CD4-positive, alpha-beta T cell treated with Interleukin-6 at 100 ng/mL for 8 hours (primary cell): ENCODE measurements at places on chromosomes 16 and 17.
A peak's percentile ranks its signal among the peaks of the same experiment; 100 is the strongest.

DNA sequence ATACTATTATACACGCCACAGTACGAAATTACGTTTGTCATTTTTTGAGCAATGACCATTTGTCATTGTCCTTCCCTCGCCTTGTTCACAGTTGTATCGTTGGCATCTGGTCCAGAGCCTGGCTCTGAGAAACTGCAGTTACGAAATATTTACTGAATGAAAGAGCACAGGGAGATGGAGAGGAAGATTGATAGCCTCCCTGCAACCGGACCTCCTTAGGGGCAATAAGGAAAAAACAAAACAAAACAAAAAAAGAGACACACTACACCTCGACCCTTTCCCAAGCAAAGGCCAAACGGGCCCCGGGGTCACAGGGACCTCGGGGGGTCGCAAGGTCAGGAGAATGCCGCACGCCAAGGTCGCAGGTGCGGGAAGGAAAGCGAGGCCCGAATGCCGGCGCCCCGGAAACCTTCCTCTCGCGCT lies 857 bp downstream of the GOT2 start:
- DNase-seq: peak; percentile 1

GRCh38 chr17:28810437-28810836 lies 32.2 kb downstream of the FAM222B start:
- no peak for DNase-seq

DNA sequence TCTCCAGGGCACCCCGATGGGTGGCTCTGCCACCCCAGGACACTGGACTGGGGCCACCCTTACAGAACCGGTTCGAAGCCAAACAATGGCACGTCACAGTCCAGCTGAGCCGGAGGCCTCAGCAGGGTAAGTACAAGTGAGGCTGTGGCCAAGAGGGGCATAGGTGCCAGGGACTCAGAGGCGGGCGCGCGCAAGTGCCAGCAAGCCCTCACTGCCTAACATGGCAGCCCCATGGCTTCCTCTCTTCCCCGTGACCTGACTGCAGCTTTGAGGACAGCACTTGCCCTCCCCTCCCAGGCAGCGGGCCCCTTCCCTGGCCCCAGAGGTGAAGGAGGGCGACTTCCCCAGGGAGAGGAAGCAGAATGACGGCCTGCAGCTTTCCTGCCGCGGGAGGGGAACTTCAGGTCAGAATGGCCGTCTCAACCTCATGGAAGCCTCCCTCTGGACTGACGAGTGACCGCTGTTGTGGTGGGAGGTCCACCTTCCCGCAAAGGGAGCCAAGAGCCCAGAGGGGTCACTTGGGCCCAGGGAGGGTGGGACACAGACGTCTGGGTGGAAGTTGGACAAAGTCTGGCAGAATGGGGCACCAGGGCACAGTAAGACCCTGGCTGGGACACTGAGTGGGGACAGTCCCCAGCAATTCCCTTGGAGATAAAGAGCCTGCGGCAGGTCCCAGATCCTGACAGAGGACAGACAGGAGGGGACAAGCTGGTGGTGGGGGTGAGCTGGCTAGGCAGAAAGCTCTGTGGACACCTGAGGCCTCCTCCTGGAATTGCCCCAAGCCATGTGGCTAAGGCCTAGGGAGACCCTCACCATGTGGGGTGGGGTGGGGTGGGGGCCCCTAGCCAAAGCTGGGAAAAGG lies 52.1 kb upstream of the TOB1 start:
- DNase-seq: no peak

DNA sequence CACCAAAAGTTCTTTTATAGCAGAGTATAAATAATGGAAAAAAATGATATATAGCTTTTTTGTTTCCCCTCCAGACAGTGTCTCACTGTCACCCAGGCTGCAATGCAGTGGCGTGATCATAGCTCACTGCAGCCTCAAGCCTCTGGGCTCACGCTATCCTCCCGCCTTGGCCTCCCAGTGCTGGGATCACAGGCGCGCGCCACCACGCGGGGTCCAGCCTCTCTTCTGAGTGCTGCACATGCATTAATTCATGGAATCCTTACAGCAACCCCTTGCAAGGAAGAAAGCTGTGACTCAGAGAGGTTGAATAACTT lies 18.0 kb upstream of the ZNF629 start:
- no peak for DNase-seq

- DNase-seq: no peak
Measured at GRCh38 chr17:82914375-82914774, 74.6 kb upstream of the ZNF750 start.

- no peak for DNase-seq
Measured at GRCh38 chr17:61393904-61394629, 5.6 kb upstream of the TBX2 start.

DNA sequence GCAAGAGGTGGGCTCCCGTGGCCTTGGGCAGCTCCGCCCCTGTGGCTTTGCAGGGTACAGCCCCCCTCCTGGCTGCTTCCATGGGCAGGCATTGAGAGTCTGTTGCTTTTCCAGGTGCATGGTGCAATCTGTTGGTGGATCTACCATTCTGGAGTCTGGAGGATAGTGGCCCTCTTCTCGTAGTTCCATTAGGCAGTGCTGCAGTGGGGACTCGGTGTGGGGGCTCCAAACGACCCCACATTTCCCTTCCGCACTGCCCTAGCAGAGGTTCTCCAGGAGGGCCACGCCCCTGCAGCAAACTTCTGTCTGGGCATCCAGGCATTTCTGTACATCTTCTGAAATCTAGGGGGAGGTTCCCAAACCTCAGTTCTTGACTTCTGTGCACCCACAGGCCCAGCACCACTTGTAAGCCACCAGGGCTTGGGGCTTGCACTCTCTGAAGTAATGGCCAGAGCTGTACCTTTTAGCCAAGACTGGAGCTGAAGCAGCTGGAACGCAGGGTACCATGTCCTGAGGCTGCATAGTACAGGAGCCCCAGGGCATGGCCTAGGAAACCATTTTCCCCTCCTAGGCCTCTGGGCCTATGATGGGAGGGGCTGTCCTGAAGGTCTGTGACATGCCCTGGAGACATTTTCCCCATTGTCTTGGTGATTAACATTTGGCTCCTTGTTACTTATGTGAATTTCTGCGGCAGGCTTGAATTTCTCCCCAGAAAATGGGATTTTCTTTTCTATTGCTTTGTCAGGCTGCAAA lies 6.0 kb downstream of the PRKAR1A start:
- no peak for DNase-seq

GRCh38 chr17:40952661-40953060 lies 14.1 kb downstream of the KRT39 start:
- no peak for DNase-seq

GRCh38 chr16:66923866-66924265 lies 1.5 kb downstream of the RRAD start:
- DNase-seq: no peak

GRCh38 chr17:34443619-34444469 lies 80.8 kb upstream of the CCL1 start:
- no peak for DNase-seq

GRCh38 chr16:19524616-19525384 lies 1.1 kb downstream of the CCP110 start:
- DNase-seq: no peak

DNA sequence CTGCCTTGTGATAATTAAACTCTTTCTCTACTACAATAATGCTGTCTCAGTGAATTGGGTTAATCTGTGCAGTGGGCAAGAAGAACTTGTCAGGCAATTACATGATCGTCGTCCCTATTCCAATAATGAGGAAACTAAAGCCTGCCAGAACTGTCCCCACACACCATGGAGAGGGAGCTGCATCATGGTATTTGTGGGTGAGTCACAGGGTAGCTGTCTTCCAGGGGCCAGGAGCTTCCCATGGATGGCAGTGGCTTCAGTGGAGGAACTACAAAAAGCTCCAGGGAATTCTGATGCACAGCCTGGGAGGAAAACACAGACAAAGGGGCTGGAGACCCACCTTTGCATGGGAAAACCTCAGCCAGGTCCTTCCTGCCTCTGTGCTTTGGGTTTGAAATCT lies 83.3 kb upstream of the C16orf82 start:
- DNase-seq: no peak

DNA sequence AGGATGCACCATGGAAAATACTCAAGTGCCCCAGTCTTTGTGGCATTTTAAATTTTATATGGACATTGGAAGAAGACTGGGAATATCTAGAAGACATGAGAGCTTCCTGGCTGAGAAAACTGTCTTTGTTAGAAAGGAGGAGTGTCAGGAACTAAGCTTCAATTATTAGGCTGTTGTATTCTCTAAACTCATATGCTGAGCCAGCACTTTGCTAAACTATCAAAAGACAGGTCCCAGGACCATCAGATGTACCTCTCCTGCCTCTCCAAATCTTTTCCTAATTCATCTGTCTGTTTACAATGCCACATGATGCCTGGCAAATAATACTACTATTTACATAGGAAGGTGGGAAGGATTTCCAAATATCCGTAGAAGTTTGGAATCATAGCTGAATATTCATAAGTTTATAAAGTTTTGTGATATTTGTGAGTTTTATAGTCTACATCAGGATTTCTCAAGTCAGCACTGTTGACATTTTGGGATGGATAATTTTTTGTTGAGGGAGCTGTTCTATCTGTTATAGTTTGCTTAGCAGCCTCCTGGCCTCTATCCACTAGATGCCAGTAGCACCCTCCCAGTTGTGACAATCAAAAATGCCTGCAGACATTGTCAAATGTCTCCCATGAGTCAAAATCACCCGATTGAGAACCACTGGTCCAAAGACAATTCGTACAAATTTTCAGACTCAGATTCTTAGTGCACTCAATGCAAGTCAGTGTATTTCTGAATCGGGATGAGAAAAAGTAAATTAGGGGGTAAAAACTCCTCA lies 61.2 kb upstream of the NETO2 start:
- DNase-seq: no peak

- DNase-seq: no peak
Measured at GRCh38 chr16:28865001-28865688, 1.5 kb downstream of the SH2B1 start.

GRCh38 chr17:21213638-21214014 lies 335 bp downstream of the TMEM11 start:
- DNase-seq: no peak

- no peak for DNase-seq
Measured at GRCh38 chr16:83715217-83715920, 92.4 kb upstream of the HSBP1 start.

DNA sequence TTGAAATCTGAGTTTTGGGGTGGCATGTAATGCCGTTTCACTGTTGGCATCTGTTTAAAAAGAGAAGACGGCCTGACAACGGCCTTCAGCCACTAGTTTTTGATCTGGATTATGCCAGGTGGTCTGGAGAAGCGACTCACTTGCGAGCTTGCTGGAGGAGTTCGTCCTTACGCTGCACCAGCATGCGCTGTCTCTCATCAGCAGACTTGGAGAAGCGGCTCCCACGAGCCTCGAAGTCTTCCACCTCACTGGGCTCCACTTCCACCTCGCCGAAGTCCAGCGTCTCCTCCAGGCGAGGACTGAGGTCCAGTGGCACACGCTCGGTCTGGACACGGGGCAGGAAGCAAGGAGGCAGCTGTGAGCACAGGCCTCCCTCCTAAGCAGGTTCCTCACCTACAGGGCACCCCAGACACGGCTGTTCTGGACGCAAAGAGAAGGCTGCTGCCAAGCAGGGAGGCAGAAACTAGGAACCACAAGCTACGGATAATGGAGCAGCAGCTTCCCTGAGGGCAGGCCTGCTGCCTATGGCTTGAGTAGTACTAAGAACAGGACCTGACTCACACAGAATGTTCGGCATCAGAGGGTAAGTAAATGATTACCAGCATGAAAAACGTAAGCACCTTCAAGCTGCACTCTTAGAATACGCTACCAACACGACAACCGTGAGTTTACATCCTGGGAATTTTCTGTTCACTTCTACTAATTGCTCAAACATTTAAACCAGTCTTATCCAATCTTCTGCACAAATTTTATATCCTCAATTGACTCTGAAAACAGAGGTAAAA lies 61.4 kb downstream of the AMFR start:
- DNase-seq: no peak
